Caudate nucleus (tissue), 63 donors: ENCODE measurements at places on chromosomes 3 and 15.

DNA sequence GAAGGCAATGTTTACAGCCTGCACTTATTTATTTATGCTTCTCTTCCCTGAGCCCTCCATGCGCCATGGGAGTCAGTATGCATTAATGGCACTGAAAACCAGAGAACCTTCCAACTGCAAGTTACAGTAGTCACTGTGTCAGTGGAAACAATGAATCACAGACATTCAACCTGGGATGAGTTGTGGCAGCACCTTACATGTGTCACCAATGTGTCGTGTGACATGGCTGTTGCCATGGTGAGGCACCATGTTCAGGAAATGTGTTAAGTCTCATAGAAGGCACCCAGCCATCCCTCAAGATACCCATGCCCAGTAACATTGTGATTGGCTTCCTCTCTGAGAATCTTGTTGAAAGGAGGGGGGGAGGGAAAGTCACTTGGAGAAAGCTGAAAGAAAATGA, 105.0 kb downstream of the FOXP1 start:
- no peak for DNase-seq

- DNase-seq = no peak
These were observed 16.5 kb downstream of the PIF1 start for GRCh38 chr15:64808785-64809453.

- no peak for DNase-seq
These were observed 252.0 kb upstream of the VEPH1 start for GRCh38 chr3:157755233-157755632.

DNA sequence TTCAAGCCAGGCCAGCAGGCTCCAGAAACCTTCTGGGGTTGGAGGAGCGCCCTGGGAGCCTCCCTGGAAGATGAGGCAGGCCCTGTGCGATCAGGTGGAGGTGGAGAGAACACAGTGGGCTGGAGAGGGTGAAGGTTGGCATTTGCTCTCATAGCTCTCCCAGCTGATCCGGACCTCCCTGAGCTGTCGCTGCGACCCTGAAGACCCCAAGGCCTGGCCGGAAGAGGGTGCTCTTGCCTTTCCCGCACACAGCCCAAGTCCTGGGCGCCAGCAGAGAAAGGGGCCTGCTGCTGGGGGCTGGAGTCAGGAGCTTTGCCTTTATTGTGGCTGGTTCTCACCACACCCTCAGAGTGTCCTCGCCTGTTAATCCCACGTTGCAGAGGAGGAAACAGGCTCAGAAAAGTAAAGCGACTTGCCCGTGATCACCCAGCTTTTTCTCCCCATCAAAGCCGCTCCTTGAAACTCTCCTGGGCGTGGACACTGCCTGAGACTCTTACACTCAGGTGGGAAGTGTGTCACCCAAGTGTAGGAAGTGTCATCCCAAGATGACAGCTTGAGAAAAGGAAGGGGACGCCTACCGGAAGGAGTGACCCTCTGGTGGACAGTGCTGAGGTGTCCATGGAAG, 8.6 kb upstream of the RPL29 start:
- peak; percentile 46 for DNase-seq

DNA sequence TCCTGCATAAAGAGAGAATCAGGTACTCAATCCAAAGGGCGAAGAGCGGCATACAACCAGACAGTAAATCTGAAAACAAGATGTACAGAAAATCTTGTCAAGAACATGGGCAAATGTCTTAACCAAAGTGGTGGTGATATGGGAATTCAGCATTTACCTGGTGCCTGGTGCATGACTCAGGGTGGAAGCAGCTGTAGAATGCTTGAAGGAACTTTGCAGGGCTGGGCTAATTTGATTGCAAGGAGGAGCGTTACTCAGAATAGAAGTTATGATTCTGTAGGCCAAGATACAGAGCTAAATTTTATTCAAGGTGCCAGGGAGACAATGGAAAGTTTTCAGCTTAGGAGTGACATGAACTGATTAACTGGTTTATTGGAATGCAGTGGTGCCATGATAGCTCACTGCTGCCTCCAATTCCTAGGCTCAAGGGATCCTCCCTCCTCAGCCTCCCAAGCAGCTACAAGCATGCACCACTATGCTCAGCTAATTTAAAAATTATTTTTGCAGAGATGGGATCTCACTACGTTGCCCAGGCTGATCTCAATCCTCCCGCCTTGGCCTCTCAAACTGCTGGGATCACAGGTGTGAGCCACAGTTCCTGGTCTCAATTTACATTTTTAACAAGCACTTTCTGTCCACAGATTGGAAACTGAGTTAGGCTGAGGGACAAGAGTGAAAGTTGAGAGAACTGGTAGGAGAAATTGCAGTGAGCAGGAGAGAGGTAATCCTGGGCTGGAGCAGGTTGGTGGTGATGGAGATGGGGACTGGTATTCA, 91.5 kb upstream of the TBC1D5 start:
- no peak for DNase-seq

GRCh38 chr3:108863799-108864135, 41.2 kb downstream of the TRAT1 start:
- no peak for DNase-seq

- DNase-seq = no peak
These were observed 415.8 kb upstream of the GOLIM4 start for GRCh38 chr3:168511428-168512014.

DNA sequence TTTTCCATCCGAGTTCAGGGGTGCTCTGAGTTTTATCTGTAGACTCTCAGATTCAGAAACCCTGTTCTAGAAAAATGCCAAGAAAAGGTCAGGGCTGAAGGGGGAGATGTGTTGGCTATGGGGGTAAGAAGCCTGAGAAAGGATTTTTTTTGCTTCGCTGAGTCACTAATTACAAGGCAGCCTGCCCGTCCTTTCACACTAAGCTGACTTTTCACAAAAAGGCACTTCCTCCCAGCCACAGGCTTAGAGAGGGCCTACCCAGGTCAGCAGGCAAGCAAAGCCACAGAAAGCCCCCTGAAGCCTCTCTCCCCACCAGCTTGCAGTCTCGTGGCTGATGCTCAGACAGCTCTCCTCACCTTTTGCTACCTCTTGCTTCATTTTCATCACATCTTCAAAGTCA, 192.6 kb upstream of the PRICKLE2 start:
- DNase-seq = no peak

- no peak for DNase-seq
These were observed 56.2 kb upstream of the LPP start for GRCh38 chr3:188097791-188098190.

DNA sequence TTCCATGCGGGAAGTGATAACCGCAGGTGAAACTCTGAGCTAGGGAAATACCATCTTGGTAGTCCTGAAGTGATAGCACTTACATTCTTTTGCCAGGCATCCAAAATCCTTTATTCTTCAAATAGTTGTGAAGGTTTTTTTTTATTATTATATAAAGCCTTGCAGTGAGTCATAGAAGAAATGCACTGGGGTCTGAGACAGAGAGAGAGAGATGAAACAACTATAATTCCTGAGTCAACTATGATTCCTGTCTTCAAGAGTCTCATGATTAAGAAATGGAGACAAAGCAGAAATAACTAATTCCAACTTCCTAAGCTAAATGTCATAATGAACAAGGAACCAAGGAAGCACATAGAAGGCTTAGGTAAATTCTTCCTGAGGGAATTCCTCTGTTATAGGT, 495.6 kb downstream of the LPP start:
- DNase-seq = no peak

- peak; percentile 54 for DNase-seq
These were observed 63.9 kb downstream of the TMCC1 start for GRCh38 chr3:129829640-129830039.

DNA sequence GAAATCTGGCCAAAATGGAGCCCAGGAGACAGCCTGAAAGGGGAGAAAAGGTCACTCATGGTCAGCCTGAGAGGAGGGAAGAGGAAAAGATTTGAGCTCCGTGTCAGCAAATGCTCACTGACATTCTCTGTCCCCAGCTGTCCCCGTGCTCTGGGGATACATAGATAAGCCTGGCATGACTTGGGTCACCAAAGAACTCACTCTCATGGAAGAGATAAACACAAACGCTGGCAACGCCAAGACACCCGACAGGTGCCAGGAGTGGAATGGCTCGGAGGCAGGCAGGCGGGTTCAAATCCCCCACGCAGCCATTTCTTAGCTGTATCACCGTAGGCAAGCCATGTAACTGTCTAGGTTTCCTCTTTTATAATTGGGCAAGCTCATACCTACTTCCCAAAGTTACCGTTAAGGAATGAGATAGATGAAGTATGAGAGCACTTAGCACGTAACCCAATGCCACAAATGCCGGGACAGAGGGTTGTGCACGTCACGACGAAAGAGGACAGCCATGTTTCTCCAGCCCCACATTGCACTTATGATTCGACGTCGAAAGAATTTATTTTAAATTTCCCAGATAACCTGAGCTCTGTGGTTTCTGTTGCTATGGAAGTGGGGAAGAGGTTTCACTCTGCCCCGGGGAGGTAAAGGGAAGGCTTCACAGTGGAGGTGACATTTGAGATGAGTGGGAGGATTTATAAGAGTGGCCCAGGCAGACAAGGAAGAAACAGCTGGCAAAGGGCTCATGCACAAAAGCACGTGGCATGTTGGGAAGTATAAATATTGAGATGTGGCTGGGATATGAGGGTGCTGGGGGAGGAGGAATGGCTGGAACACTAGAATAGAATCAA, 41.4 kb upstream of the TSEN2 start:
- no peak for DNase-seq

DNA sequence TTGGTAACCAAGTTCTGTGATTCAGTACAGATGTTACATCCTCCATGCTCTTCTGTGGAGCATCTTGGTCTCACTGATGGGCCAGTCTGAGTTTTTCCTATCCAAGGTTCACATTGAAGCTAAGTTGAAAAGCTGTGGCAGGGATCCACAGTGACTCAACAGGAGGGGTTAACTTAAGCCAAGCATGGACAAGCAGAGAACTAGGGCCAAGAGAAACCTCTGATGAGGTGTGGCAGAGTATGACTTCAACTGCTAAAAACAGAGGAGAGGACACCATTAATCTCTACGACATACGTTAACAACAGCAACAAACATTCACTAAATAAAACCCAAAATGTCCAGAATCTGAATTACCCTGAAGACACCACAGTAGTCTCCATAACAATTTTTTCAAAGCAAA, 268.1 kb upstream of the UBE2E2 start:
- no peak for DNase-seq
